ENCODE measurements at places on chromosomes 3 and 15. TPM values are rescaled to one million over a fixed set of nuclear protein-coding genes. Genes with fewer than 3 reads are reported as not detected.

SLC2A2 gene
- not detected for polyA plus RNA-seq

POLQ gene
- polyA plus RNA-seq = 1.8 TPM

COL6A6 gene
- not detected for polyA plus RNA-seq

PDE8A gene
- 21.3 TPM for polyA plus RNA-seq

ZNF774 gene
- polyA plus RNA-seq = 0.89 TPM
